ENCODE measurements at places on chromosomes 12 and 14.
A peak's percentile ranks its signal among the peaks of the same experiment; 100 is the strongest.

GRCh38 chr14:56490379-56490778, 89.2 kb upstream of the TMEM260 start:
- no peak for DNase-seq

GRCh38 chr14:50344116-50344775, 32.1 kb downstream of the DMAC2L start:
- DNase-seq, result peak; percentile 74

DNA sequence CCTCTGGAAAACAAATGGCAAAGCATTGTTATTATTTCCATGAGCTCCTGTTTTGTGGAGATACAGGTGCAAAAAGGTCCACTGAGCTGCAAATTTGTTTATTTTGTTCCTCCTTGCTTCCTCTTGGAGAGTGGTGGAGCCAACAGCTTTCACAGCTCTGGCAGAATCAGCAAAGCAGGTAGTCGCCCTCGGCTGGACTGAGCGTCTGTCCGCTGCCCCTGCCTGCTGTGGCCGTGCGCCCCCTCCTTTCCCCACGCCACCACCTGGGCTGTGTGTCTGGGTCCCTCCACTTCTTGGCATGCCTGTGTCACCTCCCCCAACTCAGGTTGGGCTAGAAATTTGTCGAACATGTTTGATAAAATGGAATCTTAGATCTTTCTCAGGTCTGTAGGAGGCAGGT, 188.2 kb downstream of the TSPAN9 start:
- no peak for DNase-seq

- DNase-seq, result no peak
These were observed 619.3 kb downstream of the SNAPC1 start for GRCh38 chr14:62381311-62382070.

DNA sequence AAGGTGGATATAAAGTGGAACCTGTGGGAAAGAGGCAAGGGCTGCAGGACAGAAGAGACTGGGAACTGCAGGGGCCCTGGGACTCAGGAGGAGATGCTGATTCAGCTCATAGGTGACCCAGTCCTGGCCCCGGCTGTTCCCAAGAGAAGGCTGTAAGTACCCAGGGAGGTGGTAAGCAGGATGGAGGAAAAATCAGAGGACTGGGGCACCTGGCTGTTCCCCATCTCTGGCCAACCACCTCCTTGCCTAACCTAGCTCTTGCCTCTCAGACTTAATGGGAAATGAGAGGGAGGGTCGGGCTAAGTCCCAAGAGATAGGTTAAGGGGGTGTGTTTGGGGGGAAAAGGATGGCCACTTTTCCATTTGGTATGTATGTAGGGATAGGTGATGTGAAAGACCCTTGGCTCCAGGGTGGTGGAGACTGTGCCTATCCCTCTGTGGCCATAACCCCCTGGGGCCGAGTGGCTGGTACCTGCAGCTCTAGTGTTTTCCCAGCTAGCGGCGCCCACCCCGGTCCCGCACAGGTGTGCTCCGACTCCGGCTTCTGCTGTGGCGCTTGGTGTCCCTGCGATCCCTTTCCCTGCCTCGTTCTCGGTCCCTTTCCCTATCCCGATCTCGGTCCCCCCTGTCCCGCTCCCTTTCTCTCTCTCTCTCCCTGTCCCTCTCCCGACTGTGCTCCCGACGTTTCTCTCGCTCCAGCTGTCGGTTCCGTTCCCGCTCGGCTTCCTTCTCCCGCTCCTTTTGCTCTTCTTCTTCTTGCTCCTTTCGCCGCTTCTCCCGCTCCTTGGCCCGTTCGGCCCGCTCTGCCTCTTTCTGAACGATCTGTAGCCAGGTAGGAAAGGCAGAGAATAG, 1.6 kb upstream of the CDH24 start:
- DNase-seq, result no peak

DNA sequence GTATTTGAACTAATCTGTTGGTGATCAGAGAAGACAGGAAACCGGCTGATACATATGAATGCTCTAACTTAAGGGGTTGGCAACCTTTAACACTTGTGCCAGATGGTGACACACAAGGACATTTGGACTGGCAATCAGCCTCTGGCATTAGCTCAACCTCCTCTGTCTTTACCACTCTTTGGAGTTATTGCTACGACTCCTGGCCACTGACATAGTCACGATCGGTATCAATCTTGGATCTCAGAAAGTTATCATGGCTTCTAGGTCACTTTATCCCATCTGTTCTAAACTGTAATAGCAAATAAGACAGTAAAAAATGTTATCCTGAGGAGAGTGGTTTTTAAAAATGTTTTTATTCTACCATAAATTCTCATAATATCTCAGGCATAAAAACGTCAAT, 575.2 kb upstream of the MDGA2 start:
- no peak for DNase-seq

DNA sequence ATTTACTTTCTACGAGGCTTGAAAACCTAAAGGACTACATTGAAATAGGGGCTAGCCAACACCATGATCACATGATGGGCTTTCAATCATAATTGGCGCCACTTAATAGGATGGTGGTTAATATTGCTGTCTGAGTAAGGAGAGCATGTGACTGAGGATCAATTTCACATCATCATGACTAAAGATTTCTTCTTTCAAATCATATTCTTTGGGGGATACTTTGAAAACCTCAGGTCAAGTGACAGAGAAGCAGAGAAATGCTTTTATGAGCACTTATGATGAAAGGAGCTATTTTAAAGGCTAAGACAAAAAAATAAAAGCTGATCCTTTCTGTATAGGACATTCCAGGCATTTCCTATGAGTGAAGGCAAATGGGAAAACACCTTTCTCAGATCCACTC, 42.9 kb upstream of the KRAS start:
- DNase-seq, result no peak

- DNase-seq, result no peak
These were observed 51.9 kb downstream of the CCDC91 start for GRCh38 chr12:28242129-28242495.
